ENCODE measurements at places on chromosomes 5 and 9.

DNA sequence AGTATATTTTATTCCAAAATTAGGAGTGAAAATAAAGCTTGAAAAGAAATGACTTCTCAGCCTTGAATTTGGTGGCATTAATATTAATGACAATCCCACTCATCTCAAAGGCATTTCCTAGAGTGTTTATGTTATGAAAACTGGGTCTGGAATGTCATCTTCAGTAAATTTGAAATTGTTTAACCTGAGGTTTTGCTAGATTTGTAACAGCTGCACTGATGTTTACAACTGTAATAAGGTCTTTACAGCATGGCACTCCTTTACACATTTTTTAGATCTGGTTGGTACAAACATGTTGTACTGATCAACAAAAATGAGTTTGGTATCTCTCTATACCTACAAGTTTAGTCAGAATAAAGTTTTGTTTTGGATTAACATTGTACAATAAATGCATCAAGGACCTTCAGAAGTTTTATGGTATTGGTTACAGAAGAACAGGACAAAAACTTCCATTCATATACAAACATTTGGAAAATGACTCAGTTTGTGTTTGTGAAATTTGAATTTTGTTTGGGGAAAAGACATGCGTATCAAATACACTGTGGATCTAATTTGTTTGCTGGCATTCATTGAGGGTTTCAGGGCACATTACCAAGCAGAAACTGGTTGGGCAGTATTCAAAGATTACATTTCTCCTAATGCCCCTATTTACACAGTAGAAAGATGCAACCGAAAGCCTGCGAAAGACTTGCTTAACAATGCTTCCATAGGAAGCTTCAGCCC, 11.6 kb downstream of the FANCC start:
- no peak for DNase-seq

DNA sequence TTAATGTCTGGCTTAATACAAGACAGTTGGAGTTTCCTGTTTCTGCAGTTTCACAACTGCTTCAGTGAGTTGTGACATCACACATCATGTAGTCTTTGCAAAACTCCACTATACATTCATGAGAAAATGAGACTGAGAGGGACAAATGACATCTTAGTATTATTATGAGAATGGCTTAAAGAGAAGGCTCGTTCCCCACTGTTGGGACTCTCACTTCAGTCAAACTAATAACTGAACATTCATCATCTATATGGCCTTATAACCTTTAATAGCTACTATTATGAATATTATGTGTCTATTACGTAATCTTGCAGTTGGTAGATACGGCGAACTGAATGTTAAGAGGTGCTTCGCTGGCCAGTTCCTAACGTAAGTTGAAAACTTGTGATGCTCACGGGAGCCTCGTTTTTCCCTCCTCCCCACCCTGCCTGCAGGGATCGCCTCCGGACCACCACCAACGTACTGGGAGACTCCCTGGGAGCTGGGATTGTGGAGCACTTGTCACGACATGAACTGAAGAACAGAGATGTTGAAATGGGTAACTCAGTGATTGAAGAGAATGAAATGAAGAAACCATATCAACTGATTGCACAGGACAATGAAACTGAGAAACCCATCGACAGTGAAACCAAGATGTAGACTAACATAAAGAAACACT, 79.4 kb downstream of the SLC1A3 start:
- peak; percentile 79 for DNase-seq

- no peak for DNase-seq
These were observed 8.5 kb downstream of the RNF44 start for GRCh38 chr5:176528761-176529115.

DNA sequence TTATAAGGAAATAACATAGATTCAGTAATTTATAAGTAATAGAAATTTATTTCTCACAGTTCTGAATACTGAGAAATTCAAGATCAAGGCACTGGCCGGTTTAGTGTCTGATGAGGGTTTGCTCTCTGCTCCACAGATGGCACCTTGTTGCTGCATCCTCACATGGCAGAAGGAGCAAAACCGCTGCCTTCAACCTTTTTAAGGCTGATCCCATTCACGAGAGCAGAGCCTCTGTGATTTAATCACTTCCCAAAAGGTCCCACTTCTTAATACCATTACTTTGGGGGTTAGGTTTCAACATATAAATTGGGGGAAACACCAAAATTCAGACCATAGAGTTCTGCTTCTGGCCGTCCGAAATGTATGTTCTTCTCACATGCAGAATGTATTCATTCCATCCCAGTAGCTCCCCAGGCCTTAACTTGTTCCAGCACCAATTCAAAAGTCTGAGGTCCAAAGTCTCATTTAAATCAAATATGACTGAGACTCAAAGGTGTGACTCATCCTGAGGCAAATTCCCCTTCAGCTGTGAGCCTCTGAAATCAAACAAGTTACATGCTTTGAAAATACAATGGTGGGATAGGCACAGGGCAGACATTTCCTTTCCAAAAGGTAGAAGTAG, 30.6 kb downstream of the BAAT start:
- no peak for DNase-seq

GRCh38 chr5:76334574-76334973, 68.5 kb upstream of the IQGAP2 start:
- no peak for DNase-seq

DNA sequence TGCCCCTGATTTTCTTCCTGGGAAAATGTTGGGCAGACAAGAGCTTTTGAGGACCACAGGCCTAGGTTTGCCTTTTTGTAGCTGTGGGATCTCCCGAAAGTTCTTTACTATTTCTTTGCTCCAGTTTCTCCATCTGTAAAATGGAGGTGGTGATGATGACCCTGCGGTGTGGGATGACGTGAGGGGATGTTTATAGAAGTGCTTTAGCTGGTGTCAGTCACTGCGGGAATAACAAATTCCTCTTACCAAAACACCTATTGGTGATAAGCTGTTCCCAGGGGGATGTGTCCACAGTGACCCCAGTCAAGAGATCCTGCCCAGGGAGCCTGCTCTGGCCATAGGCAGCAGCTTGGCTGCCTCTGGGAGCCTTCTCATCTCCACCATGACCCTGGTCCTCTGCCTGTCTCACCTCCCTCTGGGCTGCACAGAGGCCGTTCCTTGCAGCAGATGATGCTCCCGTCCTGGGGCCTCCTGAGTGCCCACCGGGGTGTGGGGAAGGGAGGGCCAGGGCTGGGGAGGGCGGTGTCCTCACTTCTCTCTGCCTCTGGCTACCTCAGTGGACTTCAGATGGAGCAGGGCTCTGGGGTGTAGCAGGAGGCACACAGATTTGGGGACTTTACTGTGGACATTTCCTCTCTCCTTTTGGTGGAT, 77.2 kb downstream of the COL15A1 start:
- DNase-seq, result no peak

GRCh38 chr5:31435730-31436129, 96.2 kb downstream of the DROSHA start:
- DNase-seq, result no peak

- DNase-seq, result no peak
These were observed 245.8 kb downstream of the SPATA31D1 start for GRCh38 chr9:82234160-82234943.

DNA sequence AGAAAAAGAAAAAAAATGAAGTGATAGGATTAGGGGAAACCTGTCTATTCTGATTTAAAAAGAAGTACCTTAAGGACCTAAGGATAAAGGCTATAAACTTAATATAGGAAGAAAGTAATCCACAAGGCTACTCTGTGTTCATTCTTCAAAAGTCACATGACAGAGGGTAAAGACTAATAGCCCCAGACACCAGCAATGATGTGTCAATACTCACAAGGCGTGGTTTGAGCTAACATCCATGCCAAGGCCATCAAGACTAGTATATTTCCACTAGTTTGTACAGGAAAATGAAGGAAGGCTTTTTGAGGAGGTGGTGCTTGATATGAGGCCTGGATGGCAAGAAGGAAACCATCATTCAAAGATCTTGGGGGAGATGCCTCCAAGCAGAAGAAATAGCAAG, 49.7 kb upstream of the TEX48 start:
- no peak for DNase-seq

- DNase-seq, result no peak
These were observed 412.7 kb upstream of the SMC2 start for GRCh38 chr9:103681435-103681834.

DNA sequence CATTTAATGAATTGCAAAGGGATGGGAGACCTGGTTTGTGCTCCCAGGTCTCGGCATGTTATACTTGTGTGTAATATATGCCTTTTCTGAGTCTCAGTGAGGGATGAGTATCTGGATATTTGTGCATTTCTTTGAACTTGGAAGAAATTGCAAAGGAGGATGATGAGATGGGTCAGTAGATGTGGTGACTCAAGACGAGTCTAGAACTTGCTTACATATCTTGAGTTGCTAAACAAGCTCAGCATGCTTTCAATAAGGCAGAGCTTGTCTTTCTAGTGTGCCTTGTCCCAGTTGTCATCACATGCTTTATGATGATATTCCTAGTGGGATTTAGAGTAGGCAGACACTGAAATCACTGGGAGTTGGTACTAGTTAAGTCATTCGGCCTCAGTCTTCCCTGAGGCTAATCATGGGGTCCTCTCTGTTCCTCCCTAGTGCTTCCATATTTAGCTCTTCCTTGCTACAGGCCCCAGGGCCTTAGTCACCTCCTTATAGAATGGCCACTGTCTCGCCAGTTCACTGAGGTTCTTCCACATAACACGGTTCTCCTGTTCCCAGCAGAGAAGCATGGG, 222.3 kb downstream of the ARRDC3 start:
- no peak for DNase-seq

DNA sequence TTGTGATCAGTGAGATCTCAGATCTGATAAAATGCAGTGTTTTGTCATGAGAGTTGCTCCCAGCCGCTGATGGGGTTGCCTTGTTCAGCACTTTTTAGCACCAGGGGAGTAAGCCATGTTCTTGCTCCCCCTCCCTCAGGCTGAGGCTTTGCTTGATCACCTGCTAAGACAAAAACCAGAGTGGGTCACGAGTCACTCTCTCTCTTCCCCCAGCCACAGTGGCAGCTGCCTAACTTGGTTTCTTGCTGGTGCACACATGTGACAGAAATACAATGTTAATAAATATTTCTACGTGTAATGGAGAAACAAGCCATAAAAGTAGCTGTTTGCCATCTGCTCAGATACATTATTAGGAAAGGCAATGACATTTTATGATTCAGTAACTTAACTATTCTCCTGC, 212.4 kb upstream of the DMRT1 start:
- no peak for DNase-seq

GRCh38 chr9:18543406-18544192, 69.6 kb downstream of the ADAMTSL1 start:
- no peak for DNase-seq

- DNase-seq, result no peak
These were observed 33.7 kb upstream of the CSF1R start for GRCh38 chr5:150120062-150120441.

DNA sequence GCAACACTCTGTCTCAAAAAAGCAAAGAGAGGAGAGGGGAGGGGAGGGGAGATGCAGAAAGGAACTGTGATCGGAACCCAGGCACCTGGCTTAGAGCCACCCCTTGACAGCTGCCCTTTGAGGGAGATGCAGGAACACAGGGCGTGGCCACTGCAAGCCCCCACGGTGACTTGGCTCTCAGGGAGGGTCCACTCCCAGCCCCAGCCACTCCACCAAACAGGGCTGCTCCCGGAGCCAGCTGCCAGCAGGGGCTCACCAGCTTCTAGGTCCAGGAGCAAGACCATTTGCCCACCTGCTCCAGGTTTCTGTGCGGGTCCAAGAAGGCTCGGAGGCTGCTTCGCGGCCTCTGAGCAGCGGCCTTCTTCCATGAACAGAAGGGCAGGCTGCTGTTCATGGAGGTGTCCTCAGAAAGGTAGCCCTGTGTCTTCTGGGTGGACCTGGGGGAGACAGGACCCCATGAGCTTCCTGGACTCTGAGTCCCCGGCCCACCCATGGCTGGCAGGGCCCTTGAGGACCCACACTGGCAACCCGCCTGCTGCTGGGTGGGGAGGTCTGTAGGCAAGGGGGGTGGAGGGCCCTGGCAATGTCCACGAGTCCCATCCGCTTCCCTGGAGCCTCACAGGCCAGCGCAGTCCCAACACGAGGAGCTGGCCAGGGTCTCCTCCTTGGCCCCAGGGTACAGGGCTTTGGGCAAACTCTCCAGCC, 7.9 kb downstream of the C9orf50 start:
- no peak for DNase-seq

DNA sequence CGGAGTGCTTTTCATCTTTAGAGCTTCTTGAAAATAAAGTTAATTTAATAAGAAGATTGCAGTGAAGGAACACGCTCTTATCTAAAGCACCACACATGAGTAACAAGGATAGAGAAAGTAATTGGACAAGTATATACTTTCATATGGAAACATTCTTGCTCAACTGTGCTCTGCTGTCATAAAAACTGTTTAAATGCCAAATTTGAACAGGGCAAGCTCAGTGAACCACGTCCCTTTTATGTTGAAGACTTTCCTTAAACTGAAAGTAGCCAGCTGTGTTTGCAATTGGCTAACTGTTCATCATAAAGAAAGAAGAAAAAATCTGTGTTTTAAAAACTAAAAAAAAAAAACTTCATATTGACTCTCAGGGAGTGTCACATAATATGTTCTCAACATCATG, 1610.7 kb upstream of the C9orf72 start:
- DNase-seq, result no peak

- DNase-seq, result no peak
These were observed 82.4 kb downstream of the CNTLN start for GRCh38 chr9:17217272-17217671.

- no peak for DNase-seq
These were observed 188.9 kb downstream of the ARHGAP26 start for GRCh38 chr5:142958944-142959682.

DNA sequence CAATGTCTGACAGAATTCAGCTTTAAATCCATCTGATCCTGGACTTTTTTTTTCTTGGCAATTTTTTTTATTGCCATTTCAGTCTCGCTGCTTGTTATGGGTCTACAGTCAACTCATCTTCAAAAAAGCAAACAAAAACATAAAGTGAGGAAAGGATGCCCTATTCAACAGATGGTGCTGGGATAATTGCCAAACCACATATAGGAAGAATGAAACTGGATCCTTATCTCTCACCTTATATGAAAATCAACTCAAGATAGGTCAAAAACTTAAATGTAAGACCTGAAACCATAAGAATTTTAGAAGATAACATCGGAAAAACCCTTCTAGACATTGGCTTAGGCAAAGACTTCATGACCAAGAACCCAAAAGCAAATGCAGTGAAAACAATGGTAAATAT, 389.1 kb upstream of the ST8SIA4 start:
- no peak for DNase-seq

DNA sequence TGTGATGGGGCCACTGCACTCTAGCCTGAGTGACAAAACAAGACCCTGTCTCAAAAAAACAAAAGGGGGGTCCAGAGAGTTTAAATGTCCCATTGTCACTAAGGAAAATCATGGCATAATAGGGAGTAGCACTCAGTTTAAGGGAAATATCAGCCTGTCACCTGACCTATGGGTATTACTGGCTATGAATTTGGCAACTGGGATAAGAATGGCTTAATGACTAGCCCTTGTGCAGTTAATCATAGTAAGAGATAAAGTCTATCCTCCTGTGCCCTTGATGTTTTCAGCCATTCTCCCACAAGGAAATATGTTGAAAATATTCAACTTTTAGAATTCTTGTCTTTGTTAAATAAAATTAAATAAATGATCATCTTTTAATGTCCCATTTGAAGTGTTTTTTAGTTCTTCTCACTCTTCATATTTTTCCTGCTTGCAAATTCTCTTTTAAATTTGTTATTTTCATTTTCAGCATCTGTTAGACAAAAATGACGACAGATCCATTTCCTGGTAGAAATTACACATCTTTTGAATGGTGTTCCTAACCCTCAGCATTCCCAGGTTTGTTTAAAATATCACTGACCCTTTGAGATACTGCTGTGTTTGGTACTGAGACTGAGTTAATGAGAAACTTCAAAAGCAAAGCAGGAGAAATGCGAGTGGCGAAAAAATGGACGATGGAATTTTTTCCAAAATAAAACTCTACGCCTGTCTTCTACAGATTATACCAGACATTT, 191.4 kb downstream of the ARHGAP26 start:
- DNase-seq, result no peak

GRCh38 chr9:77834898-77835488, 186.9 kb upstream of the GNA14 start:
- DNase-seq, result no peak
